ENCODE measurements at places on chromosomes 11 and 22.

- DNase-seq: peak; percentile 48
Observed at GRCh38 chr11:60905551-60906113, 753 bp downstream of the PRPF19 start.

DNA sequence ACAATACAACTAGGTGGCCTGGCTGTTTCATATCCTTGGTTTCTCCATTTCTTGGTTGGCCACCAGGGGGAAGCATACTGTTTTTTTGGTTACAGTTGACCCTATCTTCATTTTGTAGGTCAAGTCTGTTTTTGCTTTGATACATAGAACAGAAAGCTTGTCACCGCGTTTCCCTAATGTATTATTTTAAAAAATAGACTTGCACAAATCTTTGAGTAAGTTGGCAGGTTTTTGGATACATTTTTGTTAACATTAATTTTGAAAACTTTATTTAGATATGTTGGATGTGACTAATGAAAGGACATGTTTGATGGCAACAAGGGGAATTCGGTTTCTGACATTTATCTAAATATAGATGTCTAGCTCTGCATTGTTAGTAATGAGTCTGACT, 3.0 kb downstream of the NCR3LG1 start:
- peak; percentile 93 for DNase-seq

DNA sequence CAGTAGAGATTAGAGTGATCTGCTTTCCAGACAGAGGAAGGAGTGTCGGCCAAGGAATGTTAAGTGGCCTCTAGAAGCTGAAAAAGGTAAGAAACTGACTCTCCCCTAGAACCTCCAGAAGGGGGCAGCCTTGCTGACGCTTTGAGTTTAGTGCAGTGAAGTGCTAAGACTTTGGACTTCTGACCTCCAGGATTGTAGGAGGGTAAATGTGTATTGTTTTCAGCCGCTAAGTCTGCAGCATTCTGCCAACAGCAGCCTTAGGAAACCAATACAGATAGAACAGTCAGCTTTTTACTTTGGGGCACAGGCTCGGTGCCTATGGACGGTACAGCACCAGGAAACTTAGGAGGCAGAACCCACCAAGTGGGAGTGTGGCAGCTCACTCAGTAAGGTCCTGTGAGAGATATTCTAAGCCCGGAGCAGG, 3.6 kb upstream of the TBC1D22A start:
- DNase-seq: peak; percentile 82

DNA sequence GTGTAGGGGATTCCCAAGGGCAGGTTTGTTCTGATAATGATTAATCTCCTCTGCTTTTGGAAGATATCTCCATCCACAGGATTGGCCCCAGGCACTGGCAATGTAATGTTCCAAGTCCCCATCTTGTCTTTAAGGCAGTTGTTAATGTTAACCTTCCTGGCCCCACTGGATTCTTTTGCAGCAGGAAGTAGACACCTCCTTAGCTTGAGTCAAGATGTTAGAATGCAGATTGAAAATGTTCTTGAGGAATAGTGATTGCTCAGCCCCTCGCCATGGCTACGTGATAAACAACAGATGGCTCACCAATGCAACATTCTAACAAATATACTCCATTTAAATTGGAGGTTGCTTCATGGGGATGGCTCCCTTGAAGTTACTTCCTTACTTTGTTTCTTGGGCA, 7.3 kb downstream of the HEPHL1 start:
- DNase-seq: no peak

DNA sequence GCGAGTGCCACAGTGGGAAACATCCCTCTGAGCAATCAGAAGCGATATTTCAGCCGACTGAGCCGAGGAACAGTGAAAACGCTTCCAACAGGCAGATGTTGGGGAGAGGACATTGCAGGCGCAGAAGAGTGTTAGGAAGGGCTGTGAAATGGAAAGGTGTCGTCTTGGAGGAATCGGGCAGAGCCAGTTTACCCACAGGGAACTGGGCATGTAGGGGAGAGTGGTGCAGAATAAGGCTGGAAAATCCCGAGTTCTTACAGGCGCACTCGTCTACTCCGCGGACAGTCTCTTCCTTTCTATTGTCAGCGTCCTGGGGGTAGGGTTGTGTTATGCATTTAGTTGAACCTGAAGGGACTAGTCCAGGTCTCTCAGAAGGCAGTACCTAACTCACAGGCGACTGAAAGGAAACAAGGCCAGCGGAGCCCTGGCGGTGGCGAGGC, 1.1 kb upstream of the APLP2 start:
- no peak for DNase-seq

DNA sequence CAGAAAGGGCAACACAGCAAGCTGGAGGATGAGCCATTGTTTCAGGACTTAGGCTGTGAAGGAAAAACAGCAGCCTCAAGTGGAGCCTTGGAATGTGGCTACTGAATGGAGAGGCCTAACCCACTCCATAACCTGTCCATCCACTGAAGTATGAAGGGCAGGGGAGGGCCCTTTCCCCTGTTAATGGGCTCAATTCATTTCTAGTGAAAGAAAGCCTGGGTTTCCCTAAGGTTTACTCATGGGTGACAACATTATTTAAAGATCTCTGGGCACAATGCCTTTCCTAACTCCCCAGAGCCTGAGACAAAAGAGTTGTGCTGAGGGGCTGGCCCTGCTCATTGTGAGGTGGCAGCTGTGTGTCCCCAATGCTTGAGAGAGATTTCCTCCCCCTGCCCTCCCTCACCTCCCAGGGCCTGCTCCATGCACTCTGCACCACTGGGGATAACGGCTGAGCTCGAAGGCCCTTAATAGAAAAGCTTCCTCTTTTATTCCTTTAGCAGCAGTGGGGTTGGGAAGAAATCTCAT, 83.8 kb downstream of the ME3 start:
- DNase-seq: peak; percentile 15

DNA sequence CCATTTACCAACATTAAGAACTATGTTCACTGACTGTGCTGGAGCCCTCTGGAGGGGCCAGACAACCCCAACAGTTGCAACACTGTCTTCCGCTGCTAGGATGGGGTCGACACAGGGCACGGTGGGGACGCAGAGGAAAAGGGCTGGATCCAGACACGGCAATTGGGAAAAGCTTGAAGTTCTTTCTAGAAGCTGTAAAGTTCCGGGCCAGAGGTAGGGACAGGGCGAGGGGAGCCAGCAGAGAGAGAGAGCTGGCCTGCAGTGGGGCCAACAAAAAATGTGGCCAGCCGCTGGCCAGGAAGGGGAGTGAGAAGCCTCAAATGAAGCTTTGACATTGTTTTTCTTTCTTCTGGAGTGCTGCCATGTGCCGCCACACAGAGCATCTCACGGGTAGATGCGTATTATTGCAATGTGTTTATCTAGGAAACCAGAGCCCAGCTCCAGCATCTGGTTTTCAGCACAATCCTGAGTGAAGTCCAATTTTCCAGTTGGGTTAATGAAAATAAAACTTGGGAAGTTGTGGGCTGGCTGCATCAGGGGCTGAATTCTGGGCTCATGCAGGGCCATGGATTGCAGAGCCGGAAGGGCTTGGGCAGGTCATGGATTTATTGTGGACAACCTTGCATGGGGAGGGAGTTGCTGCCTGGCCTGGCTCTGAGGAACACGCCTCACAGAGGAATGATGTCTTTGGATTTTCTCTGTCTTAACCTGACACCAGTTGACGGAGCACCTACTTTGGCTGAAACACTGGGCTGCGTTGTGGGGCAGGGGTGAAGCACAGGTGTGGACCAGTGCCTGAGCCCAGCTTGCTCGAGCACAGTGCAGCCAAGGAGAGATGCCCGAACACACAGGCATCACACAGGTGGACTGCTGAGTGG, 67.6 kb upstream of the AMPD3 start:
- no peak for DNase-seq

GRCh38 chr11:35100013-35100383, 39.0 kb upstream of the CD44 start:
- DNase-seq: no peak

GRCh38 chr11:57527056-57527631, 3.4 kb downstream of the TIMM10 start:
- DNase-seq: peak; percentile 83

DNA sequence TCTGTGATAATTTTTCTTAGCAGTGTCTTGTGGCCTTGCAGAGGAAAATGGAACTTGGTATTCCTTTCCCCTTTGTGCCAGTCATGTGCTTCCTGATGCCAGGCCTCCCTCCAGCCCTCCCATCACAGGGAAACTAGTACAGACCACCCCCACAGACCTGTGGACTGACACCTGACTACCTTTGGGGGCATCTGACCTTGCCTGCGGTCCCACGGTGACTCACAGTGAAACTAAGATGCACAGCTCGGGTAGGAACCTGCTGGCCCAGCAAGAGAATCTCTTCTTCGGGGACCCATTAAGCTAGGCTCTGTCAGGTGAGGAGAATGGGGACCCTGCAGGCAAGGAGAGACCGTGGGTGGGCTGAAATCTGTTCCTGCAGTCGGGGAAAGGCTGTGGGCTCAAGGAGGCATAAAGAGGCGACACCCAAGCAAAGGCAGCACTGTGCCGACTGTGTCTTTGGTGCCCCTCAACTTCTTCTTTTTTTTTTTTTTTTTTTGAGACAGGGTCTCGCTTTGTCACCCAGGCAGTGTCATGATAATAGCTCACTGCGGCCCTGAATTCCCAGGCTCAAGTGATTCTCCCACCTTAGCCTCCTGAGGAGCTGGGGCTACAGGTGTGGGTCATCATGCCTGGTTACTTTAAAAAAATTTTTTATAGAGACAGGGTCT, 20.8 kb upstream of the PEX26 start:
- no peak for DNase-seq

DNA sequence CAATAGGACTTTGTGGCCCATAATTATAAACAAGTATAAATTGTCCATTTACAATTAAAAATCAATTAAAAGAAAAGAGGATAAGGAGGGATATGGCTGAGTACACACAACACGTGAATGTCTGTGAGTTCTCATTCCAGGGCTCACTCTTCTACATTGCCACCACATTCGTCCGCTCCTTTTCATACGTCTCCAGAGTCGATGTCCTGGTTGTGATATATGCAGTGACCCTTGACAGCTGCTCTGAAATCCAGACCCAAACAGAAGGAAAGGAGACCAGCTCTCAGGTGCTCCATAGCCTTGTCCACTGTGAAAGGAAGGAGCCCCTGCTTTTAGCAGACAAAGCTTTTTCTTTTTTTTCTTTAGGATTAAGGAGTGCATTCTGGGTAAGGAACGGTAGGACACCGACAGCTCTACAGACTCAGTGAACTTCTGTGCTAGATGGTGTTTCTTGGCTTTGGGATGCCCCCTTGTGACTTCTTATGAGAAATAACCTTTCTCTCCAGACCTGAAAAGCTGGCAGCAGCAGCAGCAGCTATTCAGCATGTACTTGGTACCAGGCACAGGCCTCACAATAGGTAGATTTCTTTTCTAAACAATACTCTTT, 19.7 kb upstream of the DNAJB13 start:
- peak; percentile 88 for DNase-seq

DNA sequence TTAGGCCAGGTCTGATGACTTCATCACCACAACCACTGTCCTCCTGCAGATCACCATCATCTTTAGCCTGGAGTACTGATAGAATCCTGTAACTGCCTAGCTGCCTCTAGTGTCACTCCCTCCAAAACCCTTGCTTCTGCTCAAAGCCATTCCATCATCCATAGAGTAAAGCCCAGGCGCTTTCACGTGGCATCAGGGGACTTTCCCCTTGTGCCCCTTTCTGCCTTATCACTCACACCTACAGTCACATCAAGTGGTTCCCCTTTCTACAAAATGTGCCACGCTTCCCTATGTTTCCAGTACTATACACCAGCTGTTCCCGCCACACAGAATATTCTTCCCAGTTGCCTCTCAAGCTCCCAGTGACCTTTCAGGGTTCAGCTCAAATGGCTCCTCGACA, 75.9 kb downstream of the MN1 start:
- no peak for DNase-seq

GRCh38 chr11:115122274-115122673, 381.9 kb downstream of the CADM1 start:
- DNase-seq: no peak

GRCh38 chr11:134838708-134839107, 426.7 kb upstream of the B3GAT1 start:
- no peak for DNase-seq

GRCh38 chr22:42719656-42720262, 911 bp downstream of the A4GALT start:
- DNase-seq: no peak

- peak; percentile 46 for DNase-seq
Observed at GRCh38 chr11:75667831-75668450, 897 bp downstream of the MAP6 start.

DNA sequence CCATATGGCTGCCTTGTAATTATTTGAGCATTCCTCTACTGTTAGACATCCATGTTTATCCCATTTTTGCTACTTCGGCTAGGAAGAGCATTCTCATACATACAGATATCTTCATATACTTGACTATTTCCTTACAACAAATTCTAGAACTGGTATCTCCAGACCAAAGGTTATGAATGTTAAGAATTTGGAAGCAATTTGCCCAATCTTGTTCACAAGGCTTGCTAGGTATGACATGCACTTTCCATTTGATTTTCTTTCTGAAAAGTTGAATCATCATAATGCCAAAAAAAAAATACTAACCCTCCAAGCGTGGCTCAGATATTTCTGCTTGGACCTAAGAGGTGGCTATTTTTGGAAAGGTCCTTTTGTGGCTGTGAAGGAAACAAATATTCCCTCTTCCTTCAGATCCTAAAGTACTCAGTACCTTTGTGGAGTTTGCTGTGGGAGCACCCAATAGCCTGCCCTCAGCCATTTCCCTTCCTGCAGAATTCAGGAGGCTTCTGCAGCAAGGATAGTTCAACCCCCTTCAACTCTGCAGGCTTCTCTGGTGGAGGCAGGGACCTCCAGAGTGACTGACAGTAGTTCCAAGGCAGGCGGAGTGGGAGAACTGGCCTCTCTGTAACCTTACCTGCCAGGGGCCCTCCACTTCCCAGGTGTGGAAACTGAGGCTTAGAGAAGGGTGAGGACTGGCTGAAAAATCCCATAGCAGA, 22.0 kb upstream of the CPT1A start:
- DNase-seq: no peak

DNA sequence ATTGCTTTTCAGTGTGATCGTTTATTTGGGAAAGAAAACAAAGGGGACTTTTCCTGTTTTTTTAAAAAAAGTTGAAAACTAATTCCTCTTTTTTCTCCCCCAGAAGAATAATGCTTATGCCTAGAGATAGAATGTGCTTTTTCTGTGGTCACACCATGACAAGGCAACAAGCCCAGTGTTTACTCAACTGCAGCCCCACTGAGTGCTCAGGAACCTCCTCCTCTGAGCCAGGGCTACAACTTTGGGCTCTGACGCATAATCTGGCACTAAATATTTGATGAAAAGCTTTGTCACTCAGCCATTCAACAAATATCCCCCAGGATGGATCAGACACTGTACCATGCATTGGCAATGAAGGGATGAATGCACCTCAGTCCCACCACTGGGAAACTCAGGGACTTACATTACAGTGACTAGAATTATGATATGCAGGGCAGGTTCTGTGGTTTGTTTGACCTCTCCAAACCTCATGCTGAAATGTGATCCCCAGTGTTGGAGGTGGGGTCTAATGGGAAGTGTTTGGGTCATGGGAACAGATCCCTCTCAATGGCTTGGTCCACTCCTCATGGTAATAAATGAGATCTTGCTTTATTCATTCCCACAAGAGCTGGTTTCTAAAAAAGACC, 155.9 kb downstream of the CCDC34 start:
- no peak for DNase-seq

GRCh38 chr11:3909901-3910300, 54.4 kb downstream of the STIM1 start:
- no peak for DNase-seq
